ENCODE measurements at places on chromosomes 7 and 10.

- DNase-seq = no peak
Observed at GRCh38 chr7:14639801-14640200, 262.8 kb downstream of the DGKB start.

DNA sequence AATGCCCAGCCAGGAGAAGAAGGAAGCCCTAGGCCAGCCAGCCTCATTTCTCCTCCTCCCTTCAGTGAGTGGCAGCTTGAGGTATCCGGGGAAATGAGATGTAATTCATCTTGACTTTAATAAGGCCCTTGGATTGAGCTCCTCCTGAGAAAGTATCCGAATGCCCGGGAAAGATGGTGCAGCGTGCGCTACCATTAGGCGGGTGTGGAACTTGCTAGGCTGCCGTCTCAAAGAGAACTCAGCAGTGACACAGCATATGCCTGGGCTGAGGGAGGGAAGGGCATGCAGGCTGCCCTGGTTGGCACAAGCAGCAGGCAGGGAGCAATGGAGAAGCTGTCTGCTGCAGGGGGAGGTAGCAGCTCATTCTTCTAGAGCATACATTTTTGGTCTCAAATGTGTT, 659.8 kb upstream of the FOXK1 start:
- DNase-seq = no peak

DNA sequence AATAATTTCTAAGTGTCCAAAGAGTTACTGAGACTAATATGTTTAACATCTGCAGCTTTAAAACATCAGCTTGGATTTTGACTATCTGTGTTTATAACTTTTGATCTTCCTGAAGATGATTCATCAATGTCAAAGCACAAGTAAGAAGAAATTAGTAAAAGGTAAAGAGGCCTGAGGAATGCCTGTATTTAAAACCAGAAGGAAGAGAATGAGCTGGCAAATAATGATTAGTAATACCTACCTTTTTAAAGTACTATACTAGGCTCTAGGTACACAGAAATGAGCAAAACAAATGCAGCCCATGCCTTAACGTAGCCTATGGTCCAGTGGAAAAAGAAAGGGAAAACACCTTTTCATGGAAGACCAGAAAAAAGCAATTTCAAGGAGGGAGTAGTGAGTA, 158.0 kb downstream of the KCND2 start:
- no peak for DNase-seq

- DNase-seq = no peak
Observed at GRCh38 chr7:27872356-27873275, 132.7 kb downstream of the TAX1BP1 start.

DNA sequence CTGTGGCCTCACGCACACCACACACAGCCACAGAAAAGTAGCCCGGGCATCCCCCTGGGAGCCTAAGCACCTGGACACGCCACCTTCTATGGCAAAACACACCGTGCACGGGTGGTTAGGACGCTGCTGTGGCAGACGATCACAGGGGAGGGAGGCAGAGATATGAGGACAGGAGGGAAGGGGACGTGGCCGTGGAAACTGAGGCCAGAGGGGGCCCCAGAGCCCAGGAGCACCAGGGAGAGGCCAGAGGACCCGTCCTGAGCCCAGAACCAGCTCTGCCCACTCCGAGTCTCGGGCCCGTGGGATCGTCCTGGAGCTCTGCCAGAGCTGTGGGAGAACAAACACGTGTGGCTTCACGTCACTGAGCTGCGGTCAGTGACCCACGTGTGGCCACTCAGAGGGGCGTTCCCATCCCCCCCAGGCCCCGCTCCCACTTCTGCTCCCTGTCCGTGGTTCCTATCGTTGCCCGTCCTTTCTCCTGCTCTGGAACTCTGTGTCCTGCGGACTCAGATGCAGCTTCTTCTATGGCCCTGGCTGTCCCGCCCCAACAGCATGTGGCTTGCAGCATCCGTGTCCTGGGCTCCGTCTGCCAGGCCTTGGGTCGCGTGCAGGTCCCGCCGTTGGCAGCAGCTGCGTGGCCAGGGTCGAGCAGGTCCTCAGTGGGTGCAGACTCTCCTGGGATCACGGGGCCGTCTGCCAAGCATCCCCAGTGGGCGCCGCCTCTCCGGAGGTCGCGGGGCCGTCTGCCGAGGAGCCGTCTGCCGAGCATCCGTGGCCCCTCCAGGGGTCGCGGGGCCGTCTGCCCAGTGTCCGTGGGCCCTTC, 31.0 kb downstream of the GET4 start:
- DNase-seq = no peak

DNA sequence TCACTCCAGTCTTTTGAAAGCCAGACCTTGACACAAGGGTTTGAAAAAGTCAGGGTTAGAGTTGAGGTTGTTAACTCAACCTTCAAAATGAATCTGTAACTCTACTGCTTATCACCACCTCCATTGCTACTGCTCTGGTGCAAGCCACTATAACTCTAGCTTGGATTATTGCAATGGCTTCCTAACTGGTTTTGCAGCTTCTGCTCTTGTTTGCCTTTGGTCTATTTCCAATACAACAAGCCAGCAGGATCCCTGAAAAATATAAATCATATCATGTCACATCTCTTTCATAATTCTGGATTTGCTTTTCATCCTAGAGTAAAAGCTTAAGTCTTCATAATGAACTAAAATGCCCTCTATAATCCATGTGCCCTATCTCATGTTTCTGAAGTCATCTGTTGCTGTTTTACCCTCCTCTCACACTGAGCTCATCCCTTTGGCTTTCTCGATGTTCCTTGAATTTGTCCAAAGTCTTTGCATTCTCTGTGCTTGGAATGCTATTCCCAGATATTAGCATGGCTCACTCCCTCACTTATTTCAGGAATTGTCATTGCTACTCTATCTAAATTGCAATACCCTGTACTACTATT, 10.9 kb downstream of the TAS2R60 start:
- no peak for DNase-seq

Measured in GDM1 (cell line).